ENCODE measurements at places on chromosomes 2 and 18. TPM values are rescaled to one million over a fixed set of nuclear protein-coding genes. Genes with fewer than 3 reads are reported as not detected.
A peak's percentile ranks its signal among the peaks of the same experiment; 100 is the strongest.

DNA sequence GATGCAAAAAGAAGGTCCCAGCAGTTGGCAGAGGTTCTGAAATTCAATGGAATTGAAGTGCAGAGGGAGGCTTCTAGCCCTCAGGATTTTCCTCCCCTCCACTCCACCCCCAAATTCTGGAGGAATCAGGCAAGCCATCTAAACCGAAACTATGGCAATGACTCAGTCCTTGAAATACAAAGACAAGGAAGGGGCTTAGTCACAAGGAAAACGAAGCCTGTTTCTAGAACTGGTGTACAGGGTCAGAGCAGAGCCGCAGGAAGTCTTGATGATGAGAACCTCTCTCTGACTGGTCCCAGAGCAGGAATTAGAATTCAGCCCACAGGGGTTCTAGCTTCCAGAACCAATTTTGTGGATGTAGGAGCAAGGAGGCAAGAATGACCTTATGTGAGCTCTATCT lies 111.7 kb upstream of the SCN1A start:
- no peak for DNase-seq
- H3K27ac ChIP-seq = no peak overlapping the region
- H3K27me3 ChIP-seq = no peaks in the 10 kb centered on the region
- no peaks in the 10 kb centered on the region for H3K36me3 ChIP-seq

Gene PTPN18
- 41.4 TPM for total RNA-seq

- no peak for DNase-seq
- no peaks in the 10 kb centered on the region for H3K27me3 ChIP-seq
- no peaks in the 10 kb centered on the region for H3K4me1 ChIP-seq
These were observed 1072.6 kb upstream of the PIK3C3 start for GRCh38 chr18:40882468-40882867.

DNA sequence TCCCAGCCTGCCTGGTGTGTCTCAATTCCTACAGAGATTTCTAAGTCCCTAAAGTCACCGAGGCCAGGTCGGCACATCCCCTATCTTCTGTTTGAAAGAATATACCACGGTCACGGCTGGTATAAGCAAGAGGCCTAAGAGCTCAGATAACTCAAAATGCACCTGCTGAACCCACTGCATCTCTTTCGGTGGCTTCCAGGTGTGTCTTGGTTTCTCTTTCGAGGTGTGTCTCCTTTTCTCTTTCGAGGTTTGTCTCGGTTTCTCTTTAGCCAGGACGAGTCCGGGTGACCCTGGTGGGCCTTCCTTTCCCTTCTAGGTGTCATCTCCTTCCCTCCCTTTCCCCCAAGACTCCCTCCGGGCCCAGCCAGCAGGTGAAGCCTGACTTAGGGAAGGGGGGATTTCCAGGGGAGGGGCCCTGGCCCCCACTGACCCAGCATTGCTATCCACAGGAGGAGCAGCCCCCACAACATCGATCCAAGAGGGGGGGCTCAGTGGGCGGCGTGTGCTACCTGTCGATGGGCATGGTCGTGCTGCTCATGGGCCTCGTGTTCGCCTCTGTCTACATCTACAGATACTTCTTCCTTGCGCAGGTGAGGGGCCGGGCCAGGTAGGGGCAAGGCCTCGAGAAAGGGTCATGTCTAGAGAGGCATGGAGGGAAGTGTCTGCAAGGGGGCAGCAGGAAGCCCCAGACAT lies 8.4 kb downstream of the ITM2C start:
- H3K36me3 ChIP-seq = peaks cover 28% of the 10 kb centered on the region
- peak overlapping the region; percentile 75 for H3K27ac ChIP-seq
- H3K4me1 ChIP-seq = peaks cover 17% of the 10 kb centered on the region
- H3K27me3 ChIP-seq = no peaks in the 10 kb centered on the region

DNA sequence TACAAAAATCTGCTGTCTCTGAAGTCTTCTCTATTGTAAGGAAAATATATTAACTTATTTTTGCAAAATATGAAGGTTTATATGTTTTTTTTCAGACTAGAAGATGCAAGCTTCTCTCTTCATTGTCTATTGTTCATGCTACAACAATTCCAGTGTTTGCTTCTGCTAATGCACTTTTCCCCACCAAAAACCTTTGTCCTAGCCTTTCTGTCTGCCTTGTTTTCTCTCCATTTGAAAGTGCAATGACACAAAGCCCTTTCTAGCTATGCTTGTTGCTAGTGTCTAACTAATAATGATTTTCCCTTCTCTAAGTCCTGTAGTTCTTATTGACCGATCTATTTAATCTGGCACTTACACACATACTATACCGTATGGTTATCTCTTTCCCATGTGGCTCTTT lies 369.5 kb upstream of the CELF4 start:
- no peaks in the 10 kb centered on the region for H3K4me1 ChIP-seq
- no peaks in the 10 kb centered on the region for H3K36me3 ChIP-seq
- no peaks in the 10 kb centered on the region for H3K27me3 ChIP-seq
- H3K4me3 ChIP-seq = no peak overlapping the region
- H3K27ac ChIP-seq = no peak overlapping the region
- DNase-seq = no peak

DNA sequence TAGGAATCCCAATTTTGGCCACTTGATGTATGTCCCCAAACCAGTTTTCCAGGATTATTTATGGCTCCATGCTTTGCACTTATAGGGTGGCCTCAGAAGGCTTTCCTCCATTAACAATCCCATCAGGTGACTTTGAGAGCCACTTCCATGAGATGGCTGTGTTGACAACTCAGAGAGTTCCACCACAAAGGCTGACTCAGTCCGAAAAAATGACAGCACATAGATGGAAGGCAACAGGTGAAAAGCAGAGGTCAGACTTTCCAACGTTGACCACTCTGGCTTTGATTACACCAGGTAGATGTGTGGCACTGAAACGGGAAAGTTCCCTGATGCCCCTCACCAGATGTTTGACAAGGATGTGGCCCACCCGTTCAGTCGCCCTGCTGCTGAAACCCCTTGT lies 431.4 kb upstream of the TNP1 start:
- no peak for DNase-seq
- H3K27ac ChIP-seq = no peak overlapping the region
- H3K27me3 ChIP-seq = no peaks in the 10 kb centered on the region
- H3K4me1 ChIP-seq = peaks cover 32% of the 10 kb centered on the region
- H3K36me3 ChIP-seq = no peaks in the 10 kb centered on the region
- no peak overlapping the region for H3K4me3 ChIP-seq

- no peaks in the 10 kb centered on the region for H3K27me3 ChIP-seq
- H3K4me1 ChIP-seq = peaks cover 4% of the 10 kb centered on the region
- no peak overlapping the region for H3K4me3 ChIP-seq
- DNase-seq = no peak
These were observed 110.9 kb downstream of the BCL2 start for GRCh38 chr18:63208676-63209075.

Gene GKN2
- total RNA-seq = not detected

GRCh38 chr2:25684577-25685473 lies 11.4 kb upstream of the DTNB start:
- H3K4me1 ChIP-seq = no peaks in the 10 kb centered on the region
- no peaks in the 10 kb centered on the region for H3K27me3 ChIP-seq
- DNase-seq = no peak
- no peak overlapping the region for H3K27ac ChIP-seq
- H3K36me3 ChIP-seq = no peaks in the 10 kb centered on the region

- peaks cover 18% of the 10 kb centered on the region for H3K36me3 ChIP-seq
- no peak for DNase-seq
- H3K4me1 ChIP-seq = peaks cover 3% of the 10 kb centered on the region
- no peak overlapping the region for H3K27ac ChIP-seq
- no peak overlapping the region for H3K4me3 ChIP-seq
These were observed 82.0 kb downstream of the STK39 start for GRCh38 chr2:168165397-168165796.

Gene KCNJ3
- not detected for total RNA-seq

GRCh38 chr2:54958717-54959371 lies 91.4 kb downstream of the RTN4 start:
- H3K27me3 ChIP-seq = no peaks in the 10 kb centered on the region
- H3K4me3 ChIP-seq = no peak overlapping the region
- no peak for DNase-seq
- H3K4me1 ChIP-seq = peaks cover 37% of the 10 kb centered on the region

Gene TRABD2A
- total RNA-seq = 0.53 TPM

DNA sequence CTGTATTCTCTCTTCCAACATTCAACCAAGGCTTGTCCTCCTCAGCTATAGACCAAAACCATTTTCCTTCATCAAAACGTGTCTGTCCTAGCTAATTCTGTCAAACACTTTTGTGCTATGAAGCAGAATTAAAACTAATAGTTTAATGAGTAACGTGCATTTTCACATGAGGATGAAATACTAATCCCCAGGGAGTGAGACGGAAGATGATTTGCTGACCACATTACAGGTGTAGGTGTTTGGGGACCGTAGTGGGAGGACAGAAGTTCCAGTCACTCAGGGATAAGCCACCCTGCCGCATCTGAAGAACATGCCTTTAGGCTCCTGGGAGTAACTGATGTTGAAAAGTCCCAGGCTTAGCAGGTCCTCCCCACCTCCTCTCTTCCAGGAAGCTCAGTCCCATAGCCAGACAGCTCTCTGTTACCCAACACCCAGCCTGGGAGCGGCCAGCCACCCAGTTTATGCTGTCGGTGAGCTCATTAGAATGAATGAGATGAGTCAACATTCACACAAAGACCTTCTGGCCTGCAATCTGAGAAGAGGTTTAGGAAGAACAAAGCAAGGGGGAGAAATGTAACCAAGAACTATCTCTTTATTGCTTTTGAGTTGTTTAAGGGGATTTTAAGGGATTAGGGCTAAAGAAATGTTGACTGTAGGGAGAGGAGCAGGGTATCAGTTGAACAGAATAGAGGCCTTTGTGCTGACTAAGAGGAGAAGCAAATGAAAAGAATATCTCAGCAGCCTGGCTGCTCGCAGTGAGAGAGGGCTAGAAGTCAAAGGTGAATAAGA lies 122.5 kb downstream of the FOXI3 start:
- H3K27me3 ChIP-seq = peaks cover 2% of the 10 kb centered on the region
- H3K4me3 ChIP-seq = no peak overlapping the region
- H3K27ac ChIP-seq = no peak overlapping the region
- peaks cover 5% of the 10 kb centered on the region for H3K4me1 ChIP-seq
- no peak for DNase-seq

DNA sequence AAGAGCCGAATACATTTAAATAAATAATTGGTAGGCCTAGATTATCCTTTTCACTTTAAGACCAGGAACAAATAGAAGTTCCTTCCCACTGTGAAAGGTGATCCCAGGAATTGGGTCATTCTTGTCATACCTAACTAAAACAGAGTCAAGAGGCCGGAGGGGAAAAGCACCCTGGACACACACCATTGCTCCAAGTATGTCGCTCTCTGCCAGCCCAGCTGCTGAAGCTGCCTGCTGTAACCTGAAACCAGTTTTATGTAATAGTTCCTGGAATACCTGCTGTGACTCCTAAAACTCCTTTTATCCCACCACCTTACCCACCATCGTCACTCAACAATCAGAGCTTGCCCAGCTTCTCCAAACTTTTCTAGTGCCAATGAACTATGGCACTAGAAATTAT lies 217.1 kb downstream of the PTPRM start:
- H3K27ac ChIP-seq = no peak overlapping the region
- no peaks in the 10 kb centered on the region for H3K4me1 ChIP-seq
- no peaks in the 10 kb centered on the region for H3K36me3 ChIP-seq
- H3K4me3 ChIP-seq = no peak overlapping the region

DNA sequence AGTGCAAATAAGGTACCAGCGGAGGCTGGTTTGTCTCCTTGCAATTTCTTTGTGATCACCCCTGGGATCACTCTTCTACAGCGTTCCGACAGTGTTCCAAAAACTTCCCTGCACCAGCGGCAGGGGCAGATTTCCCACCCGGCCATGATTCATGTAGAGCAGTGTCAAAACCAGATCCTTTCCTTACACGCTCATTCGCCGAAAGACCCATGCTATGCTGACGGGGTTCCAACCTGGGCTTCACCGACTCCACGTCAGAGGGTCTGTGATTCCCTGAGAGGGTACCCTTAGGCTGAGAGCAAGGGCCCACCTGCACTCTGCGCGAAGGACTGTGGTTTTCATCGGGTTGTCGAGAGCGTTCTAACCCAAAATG lies 423 bp upstream of the TTC27 start:
- peak overlapping the region; percentile 77 for H3K27ac ChIP-seq
- peaks cover 5% of the 10 kb centered on the region for H3K4me1 ChIP-seq
- H3K4me3 ChIP-seq = peak overlapping the region; percentile 62
- no peaks in the 10 kb centered on the region for H3K27me3 ChIP-seq
- H3K36me3 ChIP-seq = peaks cover 29% of the 10 kb centered on the region

DNA sequence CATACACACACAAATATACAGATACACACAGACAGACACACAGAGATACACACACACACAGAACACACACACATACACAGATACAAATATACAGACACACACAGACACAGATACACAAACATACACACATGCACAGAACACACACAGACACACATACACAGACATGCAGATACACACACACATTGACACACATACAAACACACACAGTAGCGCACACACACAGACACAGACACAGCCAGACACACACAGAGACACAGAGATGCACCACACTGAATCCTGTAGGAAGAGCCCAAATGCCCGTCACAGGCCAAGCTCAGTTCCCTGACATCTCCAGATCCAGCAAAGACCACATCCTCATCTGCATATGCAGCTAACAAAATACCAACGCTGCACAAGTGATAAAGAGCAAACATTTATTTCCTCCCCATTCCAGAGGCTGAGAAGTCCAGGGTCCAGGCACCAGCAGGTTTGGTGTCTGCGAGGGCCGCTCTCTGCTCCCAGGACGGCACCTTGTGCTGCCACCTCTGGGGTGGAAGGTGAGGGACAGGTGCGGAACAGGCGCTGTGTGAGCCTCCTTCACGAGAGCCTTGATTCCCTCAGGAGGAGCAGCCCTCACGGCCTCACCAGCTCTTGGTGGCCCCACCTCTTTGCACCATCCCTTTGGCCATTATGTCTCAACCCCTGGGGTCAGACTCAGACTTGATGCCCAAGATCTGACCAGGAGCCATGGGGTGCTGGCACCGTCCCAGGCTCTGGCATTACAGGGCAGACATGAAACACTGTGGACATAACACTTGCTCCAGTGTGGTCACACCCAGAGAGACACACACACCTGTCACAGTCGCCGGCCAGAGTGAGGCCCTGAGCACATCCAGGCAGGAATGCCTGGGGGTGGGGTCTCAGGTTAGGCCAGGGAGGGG lies 108.7 kb downstream of the NDUFA10 start:
- H3K27ac ChIP-seq = no peak overlapping the region
- H3K27me3 ChIP-seq = no peaks in the 10 kb centered on the region
- peaks cover 8% of the 10 kb centered on the region for H3K4me1 ChIP-seq
- H3K36me3 ChIP-seq = no peaks in the 10 kb centered on the region

DNA sequence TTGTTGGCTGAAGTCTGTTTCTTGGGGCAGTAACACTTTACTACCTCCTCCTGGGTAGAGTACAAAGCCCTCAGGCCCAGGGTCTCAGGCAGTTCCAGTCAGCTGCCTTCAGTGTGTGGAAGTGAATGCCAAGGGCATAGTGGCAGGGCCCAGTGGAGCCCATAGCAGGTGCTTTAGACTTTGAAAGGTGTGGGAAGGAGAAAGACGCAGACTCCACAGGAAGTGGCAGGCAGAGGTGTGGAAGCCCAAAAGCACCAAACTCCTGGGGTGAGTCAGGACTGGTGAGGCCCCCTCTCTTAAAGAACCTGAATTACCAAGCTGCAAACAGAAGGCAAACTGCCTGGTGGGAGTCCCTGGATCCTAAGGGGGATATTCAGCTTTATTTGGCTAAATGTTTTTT lies 45.3 kb downstream of the ADAM23 start:
- H3K36me3 ChIP-seq = no peaks in the 10 kb centered on the region
- H3K4me1 ChIP-seq = no peaks in the 10 kb centered on the region
- no peak overlapping the region for H3K4me3 ChIP-seq
- no peak for DNase-seq
- H3K27me3 ChIP-seq = no peaks in the 10 kb centered on the region

- H3K4me1 ChIP-seq = no peaks in the 10 kb centered on the region
- no peaks in the 10 kb centered on the region for H3K27me3 ChIP-seq
- DNase-seq = no peak
- no peak overlapping the region for H3K27ac ChIP-seq
- no peaks in the 10 kb centered on the region for H3K36me3 ChIP-seq
- H3K4me3 ChIP-seq = no peak overlapping the region
These were observed 51.1 kb downstream of the MYO1B start for GRCh38 chr2:191296083-191297006.

Gene EVA1A
- total RNA-seq = not detected

All from esophagus squamous epithelium (tissue), 5 donors.